ENCODE measurements at places on chromosomes 2 and 18.

GRCh38 chr2:236008006-236008405 lies 160.2 kb downstream of the GBX2 start:
- no peak for DNase-seq

- no peak for DNase-seq
These were observed 20.5 kb downstream of the PCARE start for GRCh38 chr2:29053670-29054400.

GRCh38 chr2:33134086-33134771 lies 187.5 kb downstream of the LTBP1 start:
- no peak for DNase-seq

DNA sequence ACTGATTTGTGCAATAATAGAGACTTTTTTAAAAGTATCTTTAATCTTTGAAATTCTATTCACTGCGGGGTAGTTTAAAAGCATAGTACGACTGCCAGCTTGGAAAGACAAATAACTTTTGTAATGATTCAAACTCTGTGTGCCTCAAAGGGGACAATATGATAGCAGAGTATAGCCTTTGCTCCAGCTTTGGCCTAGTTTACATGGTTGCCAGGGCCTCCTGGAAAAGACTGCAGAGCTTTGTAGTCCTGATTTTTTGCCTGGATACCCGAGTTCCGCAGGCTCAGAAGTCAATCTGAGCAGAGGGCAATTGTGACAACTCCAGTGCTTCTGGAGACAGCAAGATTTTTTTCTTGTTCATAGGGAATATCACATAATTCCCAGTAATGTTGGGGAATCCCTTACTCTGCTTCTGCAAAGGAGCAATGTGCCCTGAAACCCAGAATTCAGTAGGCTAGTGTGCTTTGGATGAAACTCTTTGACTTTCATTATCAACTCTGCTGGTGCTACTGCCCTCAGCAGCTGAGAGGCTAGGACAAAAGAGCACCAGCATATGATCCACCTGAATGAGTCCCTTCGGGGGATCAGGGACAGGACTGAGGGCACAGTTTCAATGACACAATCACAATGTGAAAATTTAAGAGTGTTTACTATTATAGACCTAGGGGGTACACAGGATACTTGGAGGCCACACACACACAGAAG lies 768.1 kb downstream of the TMEM182 start:
- no peak for DNase-seq

- DNase-seq: no peak
These were observed 102.4 kb downstream of the BABAM2 start for GRCh38 chr2:27992787-27993401.

DNA sequence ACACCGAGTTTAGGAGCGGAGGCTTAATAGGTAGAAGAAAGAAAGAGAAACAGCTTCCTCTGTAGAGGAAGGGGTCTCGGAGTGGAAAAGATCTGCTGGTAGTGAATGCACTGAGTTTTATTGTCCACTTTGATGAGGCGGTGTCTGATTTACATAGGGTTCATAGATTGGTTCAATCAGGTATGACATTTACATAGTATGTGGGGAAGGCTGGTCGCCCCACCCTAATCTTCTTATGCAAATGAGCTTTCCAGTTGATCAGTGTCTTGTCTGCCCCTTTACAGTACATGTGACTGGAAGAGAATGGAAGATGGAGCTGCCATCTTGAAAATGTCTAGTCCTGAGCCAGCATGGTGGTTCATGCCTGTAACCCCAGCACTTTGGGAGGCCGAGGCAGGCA lies 19.9 kb upstream of the CNOT11 start:
- DNase-seq: no peak

- no peak for DNase-seq
These were observed 81.2 kb downstream of the SMAD7 start for GRCh38 chr18:48869591-48869990.

- no peak for DNase-seq
These were observed 11.2 kb downstream of the DBI start for GRCh38 chr2:119377993-119378345.

DNA sequence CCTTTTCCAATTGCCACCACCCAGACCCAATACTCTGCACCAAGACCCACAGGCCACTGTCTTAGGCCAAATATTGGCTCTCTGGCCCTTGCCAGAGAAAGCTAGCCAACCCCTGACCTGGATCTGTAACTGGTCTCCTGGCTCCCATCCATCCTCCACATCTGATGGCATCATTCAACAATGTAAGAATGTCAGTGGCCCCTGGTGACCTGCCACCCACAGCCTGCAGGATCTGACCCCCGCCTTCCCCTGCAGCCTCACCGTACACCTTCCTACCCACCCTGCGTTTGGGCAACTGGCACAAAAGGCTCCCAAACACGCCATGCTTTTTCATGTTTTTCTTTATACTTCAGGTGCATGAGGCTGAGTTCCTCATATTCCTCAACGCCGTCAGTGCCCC lies 60.0 kb upstream of the ASAP2 start:
- no peak for DNase-seq

GRCh38 chr2:105383432-105384166 lies 15.3 kb downstream of the FHL2 start:
- DNase-seq: no peak

- no peak for DNase-seq
These were observed 658.4 kb downstream of the NYAP2 start for GRCh38 chr2:226057914-226058313.

GRCh38 chr2:206615417-206616089 lies 26.7 kb upstream of the FAM237A start:
- no peak for DNase-seq

DNA sequence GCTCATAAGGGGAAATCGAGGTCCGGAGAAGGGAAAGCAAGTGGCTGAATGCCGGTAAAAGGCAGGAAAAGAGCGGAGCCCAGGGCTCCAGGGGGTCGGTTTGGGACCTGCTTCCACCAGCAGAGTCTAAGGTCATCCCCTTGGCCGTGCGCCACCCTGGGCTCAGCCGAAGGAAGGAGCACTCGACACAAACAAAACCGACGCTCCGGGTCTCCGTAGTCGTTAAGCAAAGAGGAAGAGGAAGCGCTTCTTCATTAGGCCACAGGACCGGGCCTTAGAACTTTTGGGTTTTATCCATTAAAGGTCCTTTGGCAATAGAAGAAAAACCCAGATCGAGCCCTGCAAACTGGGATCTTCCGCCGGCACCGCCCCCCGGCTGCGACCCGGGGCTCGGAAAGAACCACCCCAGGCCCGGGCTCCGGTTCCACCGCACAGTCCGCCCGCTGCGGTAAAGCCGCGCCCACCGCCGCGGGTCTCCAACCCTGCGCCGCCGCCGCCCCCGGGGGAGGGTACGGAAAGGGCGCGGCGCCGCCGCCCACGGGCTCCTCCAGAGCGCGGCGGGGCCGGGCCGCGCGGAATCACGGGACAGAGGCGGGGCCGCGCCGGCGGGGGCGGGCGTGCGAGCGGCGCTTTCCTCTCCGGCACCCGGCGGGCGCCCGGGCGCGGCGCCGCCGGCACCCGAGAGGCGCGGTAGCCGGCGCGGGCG lies at the start of gene TTL:
TTL (plus strand) TSS at position 629 of the 706 bp plus-strand sequence. CDS start 189 bp downstream, outside the sequence.
- peak; percentile 73 for DNase-seq

DNA sequence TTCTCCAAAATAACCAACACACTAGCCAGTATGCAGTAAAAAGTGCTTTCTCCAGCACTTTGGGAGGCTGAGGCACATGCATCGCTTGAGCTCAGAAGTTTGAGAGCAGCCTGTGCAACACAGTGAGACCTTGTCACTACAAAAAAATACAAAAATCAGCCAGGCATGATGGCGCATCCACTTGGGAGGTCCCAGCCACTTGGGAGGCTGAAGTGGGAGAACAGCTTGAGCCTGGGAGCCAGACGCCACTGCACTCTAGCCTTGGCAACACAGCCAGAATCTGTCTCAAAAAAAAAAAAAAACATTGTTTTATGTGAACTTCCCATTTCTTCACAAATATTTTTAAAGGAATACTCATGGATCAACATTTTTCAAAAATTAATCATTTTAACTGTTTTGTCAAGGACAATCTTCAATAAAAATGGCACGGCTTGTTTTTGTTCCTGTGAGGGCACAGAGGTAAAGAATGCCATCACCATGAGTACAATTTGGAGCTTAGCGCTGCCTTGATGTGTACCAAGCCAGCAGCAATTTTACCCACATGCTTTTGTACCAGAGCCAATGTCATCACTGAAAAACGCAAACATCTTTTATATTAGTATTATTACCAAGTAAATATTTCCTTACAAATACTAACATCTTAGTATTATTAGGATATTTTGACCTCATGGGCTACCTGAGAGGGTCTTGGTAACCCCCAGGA lies 26.7 kb downstream of the RAB1A start:
- no peak for DNase-seq

- no peak for DNase-seq
These were observed 74.8 kb downstream of the DSC3 start for GRCh38 chr18:30967701-30968100.

DNA sequence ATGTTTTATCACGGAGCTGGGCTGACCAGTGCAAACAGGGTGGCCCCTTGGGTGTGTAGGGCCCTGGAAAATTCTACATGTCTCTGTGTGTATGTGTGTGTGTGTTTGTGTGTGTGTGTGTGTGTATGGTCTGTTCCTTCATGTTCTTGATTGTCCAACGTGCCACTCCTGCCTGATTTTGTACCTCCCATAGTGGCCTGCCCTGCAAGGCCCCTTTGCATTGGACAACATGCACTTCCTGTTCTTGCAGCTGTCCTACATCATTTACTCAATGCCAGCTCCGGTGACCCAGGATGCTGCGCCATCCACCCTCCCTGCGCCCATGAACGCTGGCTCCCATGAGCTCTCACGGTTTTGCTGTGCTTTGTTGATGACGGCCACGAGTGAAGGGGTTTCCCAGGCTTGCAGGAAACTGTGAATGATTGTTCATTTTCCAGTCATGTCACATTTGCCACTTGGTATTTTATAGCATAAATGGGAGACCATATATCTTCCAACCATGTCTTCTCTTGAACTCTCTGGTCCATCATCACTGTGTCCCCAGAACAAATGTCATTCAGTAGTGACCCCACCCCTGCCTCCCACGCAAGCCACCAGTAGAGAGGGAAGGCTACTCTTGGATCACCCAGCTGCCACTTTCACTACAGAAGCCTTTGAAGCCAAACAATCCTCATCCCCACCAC lies 69.7 kb upstream of the NCK2 start:
- DNase-seq: no peak

DNA sequence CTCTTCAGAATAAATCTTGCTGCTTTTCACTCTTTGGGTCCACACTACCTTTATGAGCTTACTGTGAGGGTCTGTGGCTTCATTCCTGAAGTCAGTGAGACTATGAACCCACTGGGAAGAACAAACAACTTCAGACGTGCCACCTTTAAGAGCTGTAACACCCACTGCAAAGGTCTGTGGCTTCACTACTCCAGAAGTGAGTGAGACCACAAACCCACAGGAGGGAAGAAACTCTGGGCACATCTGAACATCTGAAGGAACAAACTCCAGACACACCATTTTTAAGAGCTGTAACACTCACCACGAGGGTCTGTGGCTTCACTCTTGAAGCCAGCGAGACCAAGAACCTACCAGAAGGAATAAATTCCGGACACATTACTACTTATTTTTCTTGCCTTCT lies 964.1 kb upstream of the NXPH2 start:
- no peak for DNase-seq

DNA sequence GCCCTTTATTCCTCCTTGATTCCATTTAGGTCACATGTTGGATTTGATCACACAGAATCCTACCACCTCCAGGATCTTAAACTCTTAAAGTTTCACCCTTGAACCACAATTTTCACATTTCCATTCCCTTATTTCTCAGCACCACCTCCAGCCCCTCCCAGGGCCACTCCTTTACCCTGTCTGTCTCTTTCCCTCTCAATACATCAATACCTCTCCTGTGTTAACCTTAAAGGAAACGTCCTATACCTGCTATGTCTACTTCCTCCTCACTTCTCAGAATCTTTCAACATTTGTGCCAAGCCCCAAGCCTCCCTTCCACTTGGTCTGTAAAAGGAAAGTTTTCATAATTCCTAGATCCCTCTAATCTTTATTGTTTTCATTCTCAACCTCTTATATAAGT lies 158.8 kb downstream of the BAZ2B start:
- DNase-seq: no peak

DNA sequence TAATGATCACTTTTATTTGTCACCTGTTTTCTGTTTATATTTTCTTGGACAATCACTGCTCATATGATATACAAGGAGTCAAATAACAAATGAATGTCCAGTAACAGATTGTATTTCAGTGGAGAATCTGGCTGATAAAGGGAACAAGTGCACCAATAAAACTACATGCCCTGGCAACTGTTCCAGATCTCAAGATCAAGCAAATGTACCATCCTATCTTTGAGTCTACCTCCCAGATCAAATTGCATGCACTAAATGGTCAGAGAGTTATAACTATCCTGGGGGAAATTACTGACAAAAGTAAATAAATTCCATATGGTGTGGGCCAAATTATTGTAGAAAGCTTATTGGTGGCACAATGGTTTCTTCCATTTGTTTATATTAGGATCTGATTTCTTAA lies 452.8 kb downstream of the MBD2 start:
- no peak for DNase-seq

DNA sequence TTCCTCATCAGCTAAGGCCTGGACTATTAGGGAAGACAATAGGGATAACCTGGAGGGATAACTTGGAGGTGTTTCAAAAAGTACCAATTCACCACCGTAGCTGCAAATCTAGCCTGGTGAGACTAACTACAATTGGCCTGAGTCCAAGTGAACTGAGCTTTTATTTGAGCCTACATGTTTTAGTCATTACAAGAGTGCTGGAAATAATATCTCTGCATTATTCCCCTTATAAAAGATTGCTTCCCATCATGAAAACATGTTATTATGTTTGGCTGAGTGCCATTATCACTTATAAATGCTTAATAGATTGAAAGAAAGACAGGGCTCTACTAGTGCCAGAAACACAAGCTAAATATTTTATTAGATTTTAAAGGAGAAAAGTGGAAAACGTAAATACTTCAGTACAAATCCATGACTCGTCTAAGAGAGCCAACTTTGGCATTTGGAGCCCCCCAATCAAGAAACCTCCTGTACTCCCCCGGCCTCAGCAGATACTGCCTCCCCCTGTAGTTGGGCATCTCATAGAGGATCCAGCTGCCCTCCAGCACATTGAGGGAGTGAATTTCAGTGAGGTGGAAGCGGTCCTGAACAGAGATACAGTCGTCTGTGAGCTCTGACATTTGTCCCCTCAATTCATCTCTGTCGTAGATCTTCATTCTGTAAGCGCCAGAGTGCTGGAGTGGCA lies 3.6 kb downstream of the CRYGB start:
- DNase-seq: no peak

GRCh38 chr2:16406496-16407289 lies 258.9 kb downstream of the CYRIA start:
- DNase-seq: no peak

DNA sequence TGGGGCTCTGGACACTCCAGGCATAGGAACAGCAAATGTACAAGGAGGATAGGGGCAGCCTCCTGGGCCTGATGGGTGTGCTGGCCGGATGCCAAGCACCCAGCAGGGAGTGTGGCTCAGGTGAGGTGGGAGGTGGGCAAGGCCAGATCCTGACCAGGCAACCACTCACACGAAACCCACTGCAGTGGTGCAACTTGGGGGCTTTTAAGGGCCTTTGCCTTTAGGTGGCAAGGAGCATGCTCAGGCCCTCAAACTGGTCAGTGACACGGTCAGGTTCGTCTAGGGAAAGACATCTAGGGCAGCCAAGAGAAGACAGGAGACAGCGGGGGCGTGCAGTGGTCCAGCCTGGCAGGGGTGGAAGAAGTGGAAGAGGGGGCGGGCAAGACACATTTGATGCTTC lies 18.4 kb upstream of the TEX51 start:
- no peak for DNase-seq

Data from T-helper 9 cell (primary cell).